ENCODE measurements at places on chromosomes 3 and 15.

DNA sequence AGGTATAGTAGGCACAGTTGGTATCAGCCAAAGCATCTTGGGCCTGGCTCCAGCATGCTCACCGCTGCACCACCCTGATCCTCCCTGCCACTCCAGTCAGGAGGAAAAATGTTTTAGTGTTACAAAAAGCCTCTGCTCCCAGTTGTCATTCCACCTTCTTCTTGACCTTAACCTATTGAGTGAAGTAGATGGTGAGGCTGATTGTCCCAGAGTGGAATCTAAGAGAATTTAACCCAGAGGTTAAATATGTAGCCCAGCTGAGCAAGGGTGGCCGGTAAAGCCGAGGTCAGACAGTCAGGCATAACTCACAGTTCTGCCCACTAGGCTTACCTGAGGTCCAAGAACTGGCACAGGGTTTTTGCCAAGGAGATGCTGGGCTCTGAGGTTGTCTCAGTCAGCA lies 30.7 kb upstream of the TNIK start:
- DNase-seq: no peak

DNA sequence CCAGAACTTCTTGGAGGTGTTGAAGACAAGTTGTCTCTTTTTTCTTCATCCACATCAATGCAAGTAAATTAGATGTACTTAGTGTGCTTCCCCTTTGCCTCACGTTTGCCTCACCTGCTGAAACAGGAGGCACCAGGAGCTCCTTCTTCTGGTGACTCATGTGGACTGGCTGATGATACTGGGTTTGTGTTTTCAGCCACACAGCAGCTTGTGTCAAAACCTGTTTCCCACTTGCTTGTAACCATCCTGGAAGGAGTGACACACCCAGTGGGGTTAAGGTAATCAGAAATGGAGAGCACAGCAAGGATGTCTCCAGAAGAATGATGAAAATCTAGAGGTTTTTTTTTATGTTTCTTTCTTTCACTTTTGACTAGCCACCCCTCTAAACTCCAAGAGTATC lies 143.3 kb upstream of the RBMS3 start:
- DNase-seq: no peak

DNA sequence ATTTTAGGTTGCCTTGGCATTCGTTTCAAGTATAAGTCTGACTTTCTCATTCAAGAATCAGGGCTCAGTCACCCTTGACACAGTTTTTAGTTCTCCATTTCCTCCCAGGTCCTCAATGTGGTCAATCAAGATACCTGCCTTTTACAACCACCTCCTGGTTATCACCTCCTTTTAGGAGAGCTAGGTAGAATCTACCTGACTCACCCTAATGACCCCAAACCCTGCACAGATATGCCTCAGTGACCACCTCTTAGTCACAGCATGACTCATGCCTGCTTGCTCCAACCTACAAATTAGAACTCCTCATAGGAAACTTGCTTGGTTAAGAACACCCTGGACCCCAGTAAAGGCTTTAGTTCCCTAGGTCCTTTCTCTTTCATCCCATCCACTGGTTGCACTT lies 22.5 kb downstream of the DMXL2 start:
- no peak for DNase-seq

DNA sequence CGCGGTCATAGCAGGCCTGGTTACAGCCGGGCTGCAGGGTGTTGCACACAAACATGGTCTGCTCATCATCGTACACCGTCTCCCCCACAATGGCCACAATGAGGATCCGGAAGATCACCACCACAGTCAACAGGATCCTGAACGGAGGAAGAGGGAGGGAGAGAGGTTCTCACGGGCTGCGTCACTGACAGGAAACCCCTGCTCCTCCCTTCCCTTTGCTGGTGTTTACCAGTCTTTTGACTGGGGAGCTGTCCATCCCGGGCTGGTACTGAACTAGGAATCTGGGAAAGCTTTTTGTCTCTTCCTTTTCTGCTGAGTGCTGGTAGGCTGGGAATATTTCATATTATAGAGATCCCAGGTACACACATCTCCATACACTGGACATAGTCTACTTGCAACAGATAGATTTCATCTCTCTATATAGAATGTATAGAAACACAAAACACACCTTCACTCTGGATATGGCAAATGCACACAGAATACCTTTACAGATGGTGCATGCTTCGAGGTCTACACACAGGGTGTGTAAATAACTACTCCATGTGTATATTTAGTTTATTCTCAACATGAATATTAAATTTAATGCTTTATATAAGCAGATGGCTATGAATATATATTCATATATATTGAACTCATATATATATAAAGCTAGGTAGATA lies 1.4 kb downstream of the GJD2 start:
- DNase-seq: no peak

- DNase-seq: no peak
These were observed 26.3 kb upstream of the TRIM59 start for GRCh38 chr3:160475884-160476283.

GRCh38 chr3:182739619-182740018 lies 53.7 kb upstream of the ATP11B start:
- no peak for DNase-seq

- DNase-seq: no peak
These were observed 89.0 kb upstream of the STRIT1 start for GRCh38 chr3:155382396-155383042.

DNA sequence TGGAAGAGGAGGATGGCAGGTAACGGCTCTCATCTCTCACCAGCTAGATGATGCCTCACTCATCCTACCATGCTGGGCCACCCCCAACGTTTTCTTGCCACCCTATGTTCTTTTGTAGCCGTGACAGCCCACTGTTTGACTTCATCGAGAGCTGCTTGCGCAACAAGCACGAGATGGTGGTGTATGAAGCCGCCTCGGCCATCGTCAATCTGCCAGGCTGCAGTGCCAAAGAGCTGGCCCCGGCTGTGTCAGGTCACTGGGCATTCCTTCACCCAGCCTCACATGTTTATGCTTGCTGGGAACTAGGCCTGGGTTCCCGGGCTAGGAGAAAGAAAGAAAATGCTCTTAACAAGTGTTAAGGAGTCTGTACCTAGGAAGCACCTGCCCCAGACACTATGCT lies 8.2 kb downstream of the COPG1 start:
- no peak for DNase-seq

GRCh38 chr3:156461889-156462288 lies 93.0 kb downstream of the SSR3 start:
- no peak for DNase-seq

DNA sequence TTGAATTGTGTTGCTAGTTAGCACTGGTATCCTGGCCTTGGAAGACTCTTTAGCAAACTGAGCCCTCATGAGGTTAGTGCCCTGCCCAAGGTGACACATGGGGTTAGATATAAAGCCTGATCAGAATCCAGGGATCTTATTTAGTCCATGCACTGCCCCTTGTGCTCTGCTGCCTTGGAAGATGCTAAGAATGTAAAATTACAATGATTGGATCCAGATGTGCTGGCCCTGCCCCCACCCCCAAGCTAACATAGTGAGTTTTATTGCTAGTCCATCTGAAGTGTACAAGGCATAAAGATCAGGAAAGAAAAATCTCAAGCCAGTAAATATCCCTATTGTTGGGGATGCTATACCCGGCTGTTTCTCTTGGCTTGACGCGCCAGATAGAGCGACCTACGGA lies 248.1 kb upstream of the C2CD4B start:
- DNase-seq: no peak

DNA sequence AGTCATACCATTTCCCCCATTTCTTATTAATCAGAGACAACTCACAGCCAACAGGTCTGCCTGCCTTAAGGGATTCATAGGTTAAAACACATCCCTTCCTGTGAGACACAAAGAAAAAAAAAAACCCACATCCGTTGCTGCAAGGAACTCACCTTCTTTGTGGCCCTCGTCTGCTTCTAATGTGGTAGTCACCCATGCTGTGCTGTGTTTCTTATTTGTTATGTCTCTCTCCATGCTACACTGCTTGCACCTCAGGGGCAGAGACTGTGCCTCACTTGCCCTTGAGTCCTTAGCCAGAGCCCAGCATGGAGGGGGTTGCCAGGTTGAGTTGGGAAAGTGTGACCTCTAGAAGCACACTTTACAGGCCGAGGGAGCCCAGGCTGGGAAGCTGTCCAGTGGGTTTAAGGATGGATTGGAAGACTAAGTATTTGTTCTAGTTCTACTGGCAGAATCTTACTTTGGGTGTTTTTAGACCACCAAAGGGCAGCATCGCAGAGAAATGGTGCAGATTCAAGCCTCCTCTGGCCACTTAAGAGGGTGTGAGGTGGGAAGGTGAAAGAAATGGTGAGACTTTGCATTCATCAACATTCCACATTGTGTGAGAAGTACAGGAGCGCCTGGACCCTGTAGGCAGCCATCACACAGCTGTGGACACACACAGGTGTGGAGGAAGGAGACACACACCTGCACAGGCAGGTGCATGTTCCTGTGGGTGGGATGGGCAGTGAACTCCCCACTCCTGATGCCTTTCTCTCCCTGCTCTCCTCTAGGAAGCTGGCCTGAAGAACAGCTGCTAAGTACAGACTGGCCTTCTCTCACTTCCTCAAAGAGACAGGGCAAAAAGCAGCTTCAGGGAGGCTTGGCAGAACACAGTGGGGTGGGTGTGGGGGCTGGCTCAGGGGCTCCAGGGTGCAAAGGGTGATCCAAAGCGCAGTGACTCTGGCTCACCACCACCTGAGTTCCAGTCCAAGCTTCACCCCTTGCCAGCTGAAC lies 48.8 kb downstream of the GLB1 start:
- no peak for DNase-seq

DNA sequence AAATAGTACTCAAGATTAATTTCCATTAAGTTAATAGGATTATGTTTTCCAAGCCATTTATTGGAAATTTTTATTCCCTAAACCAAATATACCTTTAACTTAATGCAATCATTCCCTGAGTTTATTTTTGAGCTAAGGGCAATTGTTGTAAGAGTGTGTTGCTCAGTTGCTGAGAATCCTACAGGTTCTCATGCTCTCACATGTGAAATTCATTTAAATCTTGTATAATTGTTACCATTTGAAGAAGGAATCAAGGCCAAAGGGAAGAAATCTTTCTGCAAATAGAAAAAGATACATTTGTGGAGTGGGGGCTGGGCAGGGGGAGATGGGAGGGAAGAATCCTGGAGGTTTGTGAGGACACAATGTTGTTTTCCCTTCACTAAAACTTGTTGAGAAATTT lies 202.7 kb upstream of the STRIT1 start:
- DNase-seq: no peak

- no peak for DNase-seq
These were observed 274.4 kb upstream of the UMPS start for GRCh38 chr3:124455891-124456290.

DNA sequence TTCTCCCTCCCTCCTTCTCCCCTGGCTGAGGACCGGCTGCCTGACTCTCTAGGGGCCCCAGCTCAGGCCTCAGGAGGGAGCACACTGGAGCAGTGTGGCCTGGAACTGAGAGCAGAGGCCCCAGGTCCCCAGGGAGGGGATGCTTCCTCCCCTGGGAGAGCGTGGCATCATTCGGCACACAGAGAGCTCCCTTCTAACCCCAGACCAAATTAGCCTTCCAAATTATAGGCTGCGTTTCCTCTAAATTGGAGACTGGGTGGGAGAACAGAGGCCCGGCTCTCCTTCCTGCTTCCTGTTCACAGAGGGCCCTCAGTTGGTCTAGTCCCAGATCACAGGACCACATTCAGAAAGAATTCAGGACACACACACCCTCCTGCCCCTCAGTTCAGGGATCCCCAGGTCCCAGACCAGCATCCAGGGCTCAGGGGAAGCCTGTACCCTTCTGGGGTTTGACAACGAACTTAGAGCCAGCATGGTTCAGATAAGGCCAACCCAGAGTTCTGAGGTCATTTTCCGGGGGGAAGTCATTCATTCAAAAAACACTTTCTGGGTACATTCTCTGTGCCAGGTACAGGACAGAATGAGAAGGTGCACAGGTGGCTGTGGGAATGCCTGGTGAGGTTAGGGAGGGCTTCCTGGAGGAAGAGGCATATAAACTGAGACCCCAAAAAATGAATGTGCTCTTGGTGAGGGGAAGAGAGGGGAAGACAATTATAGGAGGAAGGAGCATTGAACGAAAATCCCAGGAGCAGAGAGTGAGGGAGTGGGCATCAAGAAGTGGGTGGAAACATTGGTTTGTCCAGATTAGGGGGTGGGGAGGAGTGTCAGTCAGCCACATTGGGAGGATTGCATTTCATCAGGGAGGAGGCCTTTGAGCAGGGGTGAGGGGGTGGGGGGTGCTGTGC lies 28.4 kb upstream of the RPL29 start:
- no peak for DNase-seq

DNA sequence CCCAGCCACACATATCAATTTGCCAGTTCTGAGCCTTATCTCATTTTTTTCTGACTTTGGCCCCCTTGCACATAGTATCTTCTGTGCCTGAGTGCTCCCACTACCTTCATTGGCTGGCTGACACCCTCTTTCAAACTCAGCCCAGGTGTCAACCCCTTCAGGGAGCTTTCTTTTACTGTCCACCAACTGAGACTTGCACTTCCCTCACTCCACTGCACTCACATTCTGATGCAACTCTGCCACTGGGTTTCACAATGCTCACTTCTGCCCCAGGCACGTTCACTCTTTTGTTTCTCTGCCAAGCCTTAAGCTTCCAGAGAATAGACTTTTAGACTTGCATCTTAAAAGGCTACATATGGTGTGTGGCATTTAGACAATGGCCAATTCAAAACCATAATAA lies 101.5 kb upstream of the CBLB start:
- DNase-seq: no peak

- no peak for DNase-seq
These were observed 82.1 kb downstream of the DUT start for GRCh38 chr15:48413304-48413703.

DNA sequence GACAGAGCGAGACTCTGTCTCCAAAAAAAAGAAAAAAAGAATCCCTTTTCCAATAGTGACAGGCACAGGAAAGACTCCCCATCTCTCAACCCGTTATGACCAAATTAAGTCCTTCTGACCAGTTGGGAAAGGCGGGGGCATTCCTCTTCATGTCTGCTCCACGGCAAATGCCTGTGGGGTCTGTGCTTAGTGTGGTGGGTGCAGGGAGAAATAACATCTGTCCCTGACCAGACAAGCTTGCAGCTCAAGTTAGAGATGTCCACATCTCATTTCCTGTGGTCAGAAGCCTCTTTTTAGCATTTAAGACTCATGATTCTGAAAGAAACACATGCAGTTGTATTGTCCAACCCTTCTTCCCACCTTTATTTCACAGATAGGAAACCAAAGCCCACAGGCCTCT lies 16.2 kb downstream of the PLA1A start:
- no peak for DNase-seq

GRCh38 chr15:57734860-57735259 lies 28.3 kb downstream of the POLR2M start:
- no peak for DNase-seq

DNA sequence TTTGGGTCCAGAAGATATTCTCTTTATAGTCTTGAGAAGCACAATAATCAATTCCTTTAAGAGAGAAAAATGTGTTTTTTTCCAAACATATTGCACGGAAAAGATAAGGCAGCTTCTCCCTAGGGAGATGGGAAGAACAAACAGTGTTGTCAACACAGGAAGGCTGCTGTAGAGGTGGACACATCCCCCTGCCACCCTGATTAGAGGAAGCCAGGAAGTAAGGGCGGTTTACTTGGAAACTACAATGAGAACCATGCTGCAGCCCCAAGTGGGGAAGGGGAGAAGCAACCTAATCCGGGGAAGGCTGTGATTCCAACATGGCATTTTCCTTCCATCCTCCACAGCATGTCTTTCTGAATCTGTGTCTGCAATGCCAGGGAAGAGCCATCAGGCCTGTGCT lies 256.9 kb upstream of the TGFBR2 start:
- DNase-seq: no peak

Measured in esophagus squamous epithelium (tissue), 5 donors.